ENCODE measurements at places on chromosomes 5 and 9. TPM values are rescaled to one million over a fixed set of nuclear protein-coding genes. Genes with fewer than 3 reads are reported as not detected.

GRCh38 chr5:78367318-78367991 lies 7.0 kb downstream of the SCAMP1 start:
- DNase-seq: no peak

DNA sequence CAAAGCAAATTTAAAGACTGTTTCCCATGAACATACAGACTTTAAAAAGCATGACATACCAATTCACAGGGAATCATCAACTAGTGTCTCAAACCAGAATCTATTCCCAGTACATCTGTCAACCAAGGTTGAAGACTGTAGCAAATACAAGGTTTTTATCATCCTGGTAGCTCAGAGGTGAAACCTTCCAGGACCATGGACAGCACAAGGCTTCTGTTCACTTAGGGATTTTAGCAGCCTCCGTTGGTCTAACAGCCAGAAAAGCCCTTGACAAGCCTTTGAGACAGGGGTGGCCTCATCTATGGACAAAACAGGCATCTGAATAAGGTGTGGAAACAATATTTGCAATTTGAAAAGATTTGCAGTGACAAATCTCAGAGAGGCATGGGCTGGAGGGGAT lies 119.0 kb downstream of the TRIM32 start:
- no peak for DNase-seq

DNA sequence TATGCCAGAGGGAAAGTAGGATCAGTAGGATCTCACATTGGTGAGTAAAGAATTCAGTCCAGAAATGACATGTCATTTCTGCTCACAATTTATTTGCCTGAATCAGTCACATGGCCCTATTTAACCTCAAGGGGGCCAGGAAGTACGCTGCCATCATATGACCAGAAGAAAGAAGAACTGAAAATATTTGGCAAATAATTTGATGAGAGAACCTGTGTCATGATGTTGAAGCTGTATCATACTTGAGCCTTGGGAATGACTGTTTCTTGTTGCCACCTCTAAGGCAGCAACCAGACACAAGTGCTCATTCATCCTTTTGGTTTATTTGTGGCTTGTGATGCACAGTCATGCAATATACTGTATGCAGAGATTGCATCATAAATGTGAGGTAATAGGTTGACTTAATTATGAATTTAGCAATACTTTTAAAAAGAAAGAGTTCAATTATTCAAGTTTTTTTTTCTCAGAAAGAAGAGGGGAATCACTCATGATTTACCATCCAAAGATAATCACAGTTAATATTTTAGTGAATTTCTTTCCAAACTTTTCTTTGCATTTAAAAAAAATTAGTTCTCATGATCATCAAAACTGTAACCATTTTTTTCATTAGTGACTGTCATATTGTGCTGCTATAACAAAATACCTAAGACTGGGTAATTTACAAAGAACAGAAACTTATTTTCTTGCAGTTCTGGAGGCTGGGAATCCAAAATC lies 8.2 kb upstream of the ZFYVE16 start:
- DNase-seq: no peak

GRCh38 chr9:28249424-28249823 lies 676.1 kb upstream of the C9orf72 start:
- DNase-seq: no peak

DNA sequence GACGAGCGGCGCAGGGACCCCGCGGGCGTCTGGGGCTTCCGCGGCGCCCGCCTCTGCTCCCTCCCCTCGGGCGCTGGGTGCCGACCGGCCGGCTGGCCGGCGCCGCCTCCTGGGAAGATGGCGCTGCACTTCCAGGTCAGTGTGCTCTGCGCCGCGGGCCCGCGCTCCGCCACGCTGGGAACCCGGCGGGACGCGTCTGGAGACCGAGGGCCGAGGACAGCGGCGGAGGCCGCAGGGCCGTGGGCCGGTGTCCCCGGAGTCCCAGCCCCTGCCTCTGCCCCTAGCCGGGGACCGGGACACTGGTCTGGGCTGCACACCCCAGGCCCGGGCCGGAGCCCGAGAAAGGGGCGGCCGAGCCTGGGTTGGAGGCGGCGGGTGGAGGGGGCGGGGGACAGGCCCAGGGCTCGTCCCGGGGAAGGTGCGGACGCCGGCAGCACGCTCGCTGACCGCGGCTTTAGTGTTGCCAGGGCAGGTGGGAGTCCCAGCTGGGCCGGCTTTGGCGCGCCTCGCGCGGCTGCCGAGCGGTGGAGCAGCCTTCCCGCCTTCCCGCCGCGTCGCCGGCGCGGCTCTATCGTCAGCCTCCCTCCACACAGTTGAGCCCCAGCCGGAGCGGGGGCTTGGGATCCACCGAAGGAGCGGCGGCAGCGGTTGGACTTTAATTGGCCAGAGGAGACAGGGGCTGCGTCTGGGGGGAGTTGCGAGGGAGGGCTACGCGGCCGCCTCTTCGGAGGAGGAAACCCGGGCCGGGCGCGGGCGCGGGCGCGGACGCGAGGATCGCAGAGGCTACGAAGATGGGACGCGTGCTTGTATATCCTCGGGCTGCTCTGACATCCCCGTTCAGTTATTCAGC lies at the start of gene RANBP17:
Gene RANBP17, plus strand, starts transcription at position 102 of the 850 bp plus-strand sequence.
- DNase-seq: no peak

DNA sequence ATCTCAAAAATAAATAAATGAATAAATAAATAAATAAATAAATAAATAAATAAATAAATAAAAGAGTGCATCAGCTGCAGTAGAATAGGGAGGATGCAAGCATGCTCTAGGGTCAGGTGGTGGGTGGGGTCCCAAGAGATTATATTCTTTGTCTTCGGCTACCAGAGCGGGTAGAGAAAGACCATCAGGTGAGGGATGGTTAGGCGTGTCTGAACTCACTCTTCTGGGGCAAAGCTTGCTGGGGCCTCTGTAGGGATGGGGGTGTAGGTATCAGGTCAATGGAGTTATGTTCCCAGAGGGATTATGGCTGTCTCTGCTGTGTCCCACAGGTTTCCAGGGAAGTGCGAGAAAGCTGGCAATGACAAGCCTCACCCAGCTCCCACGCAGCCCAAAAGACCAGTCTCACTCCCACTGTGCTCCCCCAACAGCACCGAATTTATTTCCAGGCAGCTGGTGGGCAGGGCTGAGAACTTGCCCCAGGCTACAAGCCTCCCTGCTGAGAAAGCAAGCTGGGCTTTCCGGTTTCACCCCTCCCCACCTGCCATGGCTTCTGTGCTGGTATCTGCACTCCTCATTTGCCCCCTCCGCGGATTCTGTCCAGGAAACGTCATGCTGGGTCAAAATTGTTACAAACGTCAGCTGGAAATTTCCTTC lies 180.8 kb downstream of the LURAP1L start:
- no peak for DNase-seq

UTP15 gene
- total RNA-seq: 17.5 TPM

LIFR gene
- 11.0 TPM for total RNA-seq

ARAP3 gene
- 10.8 TPM for total RNA-seq

DNAH5 gene
- total RNA-seq: 4.4 TPM

FGF10 gene
- 0.08 TPM for total RNA-seq

Data from kidney epithelial cell (primary cell).